Right forelimb (tissue), 1 donor: ENCODE measurements at places on chromosomes 5 and 9.

- DNase-seq: no peak
Measured at GRCh38 chr9:133822430-133823065, 84.4 kb upstream of the SARDH start.

- DNase-seq: no peak
Measured at GRCh38 chr9:134230942-134231325, 66.6 kb upstream of the RNU6ATAC start.

- no peak for DNase-seq
Measured at GRCh38 chr5:167839065-167839464, 452.4 kb upstream of the WWC1 start.

- no peak for DNase-seq
Measured at GRCh38 chr9:87810679-87811178, 71.9 kb upstream of the SPATA31E1 start.

GRCh38 chr5:77770293-77771005, 5.7 kb downstream of the TBCA start:
- DNase-seq: no peak

DNA sequence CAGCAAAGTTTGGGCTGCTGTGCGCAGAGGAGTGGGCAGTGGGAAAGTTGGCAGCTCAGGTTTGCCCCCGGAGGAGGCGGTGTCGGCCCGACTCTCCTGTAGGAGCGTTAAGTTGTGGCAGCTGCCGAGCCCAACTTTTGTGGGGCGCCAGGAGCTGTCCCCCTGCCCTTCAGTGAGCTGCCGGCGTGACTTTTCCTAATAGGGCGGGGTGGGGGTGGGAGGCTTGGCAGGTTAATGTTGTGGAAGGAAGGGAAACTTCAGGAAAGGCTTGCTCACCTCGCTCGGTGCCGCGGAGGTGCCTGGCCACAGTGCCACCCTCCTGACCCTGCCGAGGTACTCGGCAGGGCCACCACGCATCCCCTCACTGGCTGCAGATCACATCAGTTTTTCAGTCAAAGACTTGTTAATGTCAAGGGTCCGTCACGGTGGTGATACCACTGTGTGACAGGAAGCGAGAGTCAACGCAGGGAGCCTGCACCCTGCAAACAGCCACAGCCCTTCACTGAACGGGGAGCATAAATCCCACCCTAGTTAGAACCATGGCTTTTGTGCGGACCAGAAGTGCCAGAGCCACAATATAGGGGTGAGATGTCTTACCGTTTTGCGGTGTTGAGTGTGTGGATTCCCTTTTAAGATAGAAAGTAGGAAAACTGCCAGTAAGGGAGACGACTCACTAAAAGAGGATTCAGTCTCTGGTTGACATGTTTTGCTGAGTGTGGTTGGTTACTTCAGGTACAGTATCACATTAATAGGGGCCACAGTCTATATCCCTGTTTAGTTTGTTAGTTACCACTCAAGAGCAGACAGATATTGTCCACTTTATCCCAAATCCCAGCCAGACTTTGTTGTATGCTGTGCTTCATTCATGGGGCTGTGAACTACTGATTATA, 796 bp downstream of the LNPEP start:
- DNase-seq: peak; percentile 67

DNA sequence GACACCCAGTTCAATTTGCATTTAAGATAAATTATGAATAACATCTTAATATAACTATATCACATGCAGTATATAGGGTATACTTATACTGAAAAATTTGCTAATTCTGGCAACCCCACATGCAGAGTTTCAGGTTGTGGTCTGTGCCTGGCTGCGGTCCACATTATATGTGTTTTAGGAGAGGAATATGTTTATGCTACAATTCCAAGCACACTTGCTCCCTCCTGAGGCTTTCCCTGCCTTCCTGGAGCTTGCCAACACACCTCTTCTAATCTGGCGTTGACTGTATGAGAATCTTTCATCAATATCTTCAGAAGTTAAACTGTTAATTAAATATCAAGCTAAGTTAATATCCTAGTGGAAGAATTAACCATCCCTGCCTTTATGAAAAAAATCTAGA, 45.2 kb downstream of the SEMA5A start:
- no peak for DNase-seq

GRCh38 chr9:131272212-131272611, 4.1 kb downstream of the FAM78A start:
- no peak for DNase-seq

DNA sequence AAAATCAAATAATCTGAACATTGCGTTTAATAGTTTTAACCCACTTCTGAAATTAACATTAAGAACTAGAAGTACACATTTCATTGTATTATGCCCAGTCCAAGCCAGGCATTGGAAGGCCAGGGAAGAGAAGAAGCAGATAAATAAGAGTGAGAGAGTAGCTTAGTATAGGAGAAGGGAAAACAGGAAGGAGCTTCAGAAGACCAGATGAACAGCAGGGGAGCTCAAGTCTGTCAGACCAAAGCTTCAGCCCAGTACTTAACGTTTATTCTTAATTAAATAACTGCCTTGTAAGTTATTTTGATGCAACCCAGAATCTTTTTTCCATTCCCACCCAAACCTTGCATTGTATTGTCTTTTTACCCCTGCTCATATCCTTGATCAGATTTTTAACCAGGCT, 11.5 kb upstream of the FAM120AOS start:
- DNase-seq: no peak

DNA sequence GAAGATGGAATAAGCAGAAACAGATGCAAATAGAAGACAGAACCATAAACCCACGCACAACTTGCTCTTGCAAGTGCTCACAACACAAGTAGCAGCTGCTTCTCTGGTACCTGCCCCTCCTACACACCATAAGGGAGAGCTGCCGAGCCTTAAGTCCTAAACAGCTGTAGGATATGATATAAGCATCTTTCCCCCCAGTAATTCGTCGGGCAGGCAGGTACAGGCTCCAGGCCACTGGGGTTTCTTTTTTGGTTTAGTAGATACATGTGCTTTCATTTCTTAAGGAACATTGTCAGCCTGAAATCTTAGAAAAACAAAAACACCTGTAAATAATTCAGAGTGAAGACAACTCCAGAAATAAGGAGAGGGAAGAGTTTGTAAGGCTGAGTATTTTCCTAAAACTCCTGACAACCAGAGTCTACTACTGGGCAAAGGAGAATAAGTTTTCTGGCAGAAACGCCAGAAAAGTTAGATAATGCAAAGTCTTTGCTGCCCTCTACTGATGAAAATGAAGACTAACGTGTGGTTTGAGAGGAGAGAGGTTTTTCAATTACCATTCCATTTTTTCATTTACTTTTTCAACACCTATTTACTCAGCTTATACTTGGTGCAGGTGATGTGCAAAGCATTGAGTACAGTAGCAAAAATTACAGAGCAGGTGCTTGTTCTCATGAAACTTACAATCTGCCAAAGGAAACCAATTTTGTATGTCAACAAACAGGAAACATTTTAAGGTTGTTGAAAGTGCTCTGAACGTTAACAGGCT, 20.1 kb upstream of the TCERG1 start:
- DNase-seq: no peak

- DNase-seq: no peak
Measured at GRCh38 chr9:18474783-18475182, 830 bp downstream of the ADAMTSL1 start.

DNA sequence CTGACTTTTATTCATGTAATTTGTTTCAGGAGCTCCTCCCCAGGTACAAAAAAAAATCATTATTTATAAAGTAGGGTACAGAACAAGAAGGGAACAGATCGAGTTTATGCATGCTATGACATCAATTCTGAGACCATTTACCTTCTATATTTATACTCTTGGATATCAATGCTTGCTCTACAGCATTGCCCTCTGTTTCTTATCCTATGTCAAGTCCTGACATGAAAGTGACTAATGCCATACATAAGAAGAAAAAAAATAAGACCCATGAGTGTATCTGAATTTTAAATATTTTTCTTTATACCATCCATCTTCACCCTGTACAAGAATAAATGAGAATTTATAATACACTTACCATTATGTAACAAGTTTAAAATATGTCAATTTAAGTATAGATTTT, 2016.3 kb upstream of the CDH9 start:
- no peak for DNase-seq

- peak; percentile 34 for DNase-seq
Measured at GRCh38 chr9:136862849-136863622, 3.1 kb downstream of the EDF1 start.

DNA sequence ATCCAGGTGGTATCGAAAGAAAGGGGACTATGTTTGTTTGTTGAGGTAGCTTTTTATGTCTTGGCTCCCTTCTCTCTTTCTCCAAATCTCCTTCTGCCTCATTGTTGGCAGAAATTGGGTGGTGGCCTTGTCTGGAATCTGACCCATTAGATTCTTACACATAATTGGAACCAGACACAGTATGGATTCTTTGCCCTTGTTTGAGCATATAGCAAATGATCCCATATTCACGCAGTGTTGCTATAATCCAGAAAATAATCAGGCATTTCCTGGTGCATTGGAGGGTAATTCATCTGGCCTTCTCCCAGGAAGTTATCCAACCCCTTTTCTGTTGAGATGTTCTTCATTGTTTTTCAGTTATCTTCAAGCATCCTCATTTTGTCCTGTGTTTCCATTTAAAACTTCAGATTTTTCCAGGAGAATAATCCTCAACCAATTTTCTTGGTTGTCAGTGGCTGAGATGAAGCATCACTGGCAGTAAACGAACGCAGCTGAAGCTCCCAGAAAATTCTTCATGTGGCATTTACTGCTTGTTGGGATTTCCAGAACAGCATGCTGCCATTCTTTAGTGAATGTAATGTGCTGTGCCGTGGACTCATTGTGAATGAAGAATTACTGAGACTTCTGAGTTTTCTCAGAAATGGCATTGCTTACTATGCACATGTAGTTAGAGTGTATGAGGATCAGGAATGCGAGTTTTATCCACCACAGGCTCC, 70.5 kb upstream of the NTRK2 start:
- no peak for DNase-seq

- DNase-seq: no peak
Measured at GRCh38 chr9:125438506-125439433, 177.1 kb downstream of the GAPVD1 start.

GRCh38 chr5:89047571-89047970, 164.6 kb upstream of the MEF2C start:
- DNase-seq: no peak

DNA sequence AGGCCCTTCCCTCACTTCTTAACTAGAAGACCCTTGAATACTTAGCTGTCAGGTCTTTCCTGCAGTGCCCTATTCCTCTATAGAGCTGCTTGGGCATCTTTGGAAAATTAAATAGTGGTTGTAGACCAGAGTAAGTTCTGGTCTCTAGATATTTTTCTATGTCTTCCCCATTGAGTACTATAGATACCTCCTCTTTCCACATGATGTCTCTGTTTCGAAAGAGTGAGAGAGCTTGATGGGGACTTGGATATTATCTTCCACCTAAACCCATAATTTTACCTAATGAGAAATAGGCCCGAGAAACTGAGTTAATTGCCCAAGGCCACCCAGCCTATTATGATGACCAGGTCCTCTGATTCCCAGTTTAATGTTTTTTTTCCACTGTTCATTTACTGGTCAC, 40.2 kb downstream of the SPEF2 start:
- DNase-seq: no peak

- no peak for DNase-seq
Measured at GRCh38 chr5:143395638-143396352, 7.7 kb downstream of the NR3C1 start.

DNA sequence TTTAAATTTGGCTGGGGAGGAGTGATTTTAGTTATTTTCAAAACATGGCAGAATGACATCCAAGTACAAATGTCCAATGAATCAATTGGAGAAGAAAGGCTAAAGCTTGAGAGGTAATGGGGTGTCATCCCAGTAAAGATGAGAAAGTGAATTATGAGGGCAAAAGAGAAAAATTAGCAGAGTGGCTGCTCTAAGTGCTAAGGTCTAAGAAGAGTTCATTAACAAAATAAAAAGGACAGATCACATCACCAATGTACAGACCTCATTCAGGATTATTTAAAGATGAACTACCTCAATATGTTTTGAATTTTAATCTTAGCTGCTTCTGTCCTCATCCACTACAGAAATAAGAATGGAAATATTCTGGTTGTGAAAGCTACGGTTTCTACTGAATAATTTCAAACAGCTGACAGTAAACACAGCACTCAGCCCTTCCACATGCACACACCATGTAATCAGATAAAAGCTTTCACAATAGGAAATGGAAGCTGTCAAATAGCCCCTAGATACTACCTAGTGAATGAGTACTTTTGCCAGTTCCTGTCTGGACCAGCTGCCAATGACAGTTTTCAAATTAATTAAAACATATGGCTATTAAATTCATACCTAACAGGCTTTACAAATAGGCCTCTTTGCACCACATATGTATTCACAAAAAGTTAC, 171.5 kb downstream of the SSBP2 start:
- no peak for DNase-seq

DNA sequence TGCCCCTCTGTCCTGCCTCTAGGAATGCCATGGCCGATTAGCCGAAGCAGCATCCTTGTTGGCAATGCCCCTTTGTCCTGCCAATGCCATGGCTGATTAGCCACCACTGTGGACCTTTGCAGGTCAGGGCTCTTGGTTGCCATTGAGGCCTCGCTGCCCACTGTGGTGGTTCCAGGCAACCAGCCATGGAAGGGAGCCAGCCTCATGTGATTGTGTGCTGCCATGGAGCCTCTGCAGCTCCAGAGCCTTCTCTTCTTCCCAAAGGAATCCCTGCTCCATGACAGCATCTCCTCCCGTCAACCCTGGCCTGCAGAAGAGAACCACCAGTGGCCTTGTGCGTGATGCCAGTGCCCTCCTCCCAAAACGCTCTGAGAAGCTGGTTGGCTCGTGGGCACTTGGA, 187.0 kb downstream of the CACNA1B start:
- DNase-seq: peak; percentile 22

- no peak for DNase-seq
Measured at GRCh38 chr5:177531209-177531940, 14.6 kb upstream of the DDX41 start.

DNA sequence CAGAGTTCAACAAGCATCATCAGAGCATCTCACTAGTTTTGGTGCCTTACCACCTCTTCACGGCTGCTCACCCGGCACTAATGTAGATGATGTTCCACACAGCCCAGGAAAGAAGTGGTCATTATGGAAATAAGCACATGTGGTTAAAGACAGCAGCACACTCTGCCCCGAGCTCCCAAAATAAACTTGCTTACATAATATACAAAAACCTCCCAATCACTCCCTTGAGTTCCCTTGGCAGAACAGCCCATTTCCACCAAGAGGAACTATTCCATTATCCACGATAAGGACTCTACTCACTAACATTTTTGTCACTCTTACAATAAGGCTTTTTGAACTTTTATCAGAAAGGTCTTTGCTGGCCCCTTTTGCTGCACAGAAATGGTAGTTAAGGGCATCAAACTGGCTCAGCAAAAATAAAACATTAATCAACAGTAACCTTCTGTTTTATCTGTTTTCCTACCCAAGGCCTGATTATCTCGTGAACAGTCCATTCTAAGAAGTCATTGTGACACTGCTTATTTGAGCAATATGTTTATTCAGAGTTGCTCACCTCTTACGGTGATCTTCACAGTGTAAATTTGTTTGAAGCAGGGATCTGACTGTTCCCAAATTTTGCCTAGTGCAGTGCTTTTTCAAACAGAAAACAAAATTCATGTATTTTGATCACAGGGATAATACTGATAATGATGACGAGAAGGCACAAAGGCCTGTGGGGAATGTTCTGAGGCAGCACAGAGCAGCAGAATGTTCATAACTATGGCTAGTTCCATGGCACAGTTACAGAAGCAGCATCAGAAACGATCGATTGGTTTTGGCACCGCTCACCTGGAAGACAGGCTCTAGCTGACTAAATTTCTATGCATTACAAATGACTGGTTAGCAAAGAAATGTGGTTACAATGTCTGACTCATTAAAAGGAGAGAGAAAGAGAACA, 399.8 kb upstream of the PIK3R1 start:
- DNase-seq: no peak
